ENCODE measurements at places on chromosomes 3 and 15.

DNA sequence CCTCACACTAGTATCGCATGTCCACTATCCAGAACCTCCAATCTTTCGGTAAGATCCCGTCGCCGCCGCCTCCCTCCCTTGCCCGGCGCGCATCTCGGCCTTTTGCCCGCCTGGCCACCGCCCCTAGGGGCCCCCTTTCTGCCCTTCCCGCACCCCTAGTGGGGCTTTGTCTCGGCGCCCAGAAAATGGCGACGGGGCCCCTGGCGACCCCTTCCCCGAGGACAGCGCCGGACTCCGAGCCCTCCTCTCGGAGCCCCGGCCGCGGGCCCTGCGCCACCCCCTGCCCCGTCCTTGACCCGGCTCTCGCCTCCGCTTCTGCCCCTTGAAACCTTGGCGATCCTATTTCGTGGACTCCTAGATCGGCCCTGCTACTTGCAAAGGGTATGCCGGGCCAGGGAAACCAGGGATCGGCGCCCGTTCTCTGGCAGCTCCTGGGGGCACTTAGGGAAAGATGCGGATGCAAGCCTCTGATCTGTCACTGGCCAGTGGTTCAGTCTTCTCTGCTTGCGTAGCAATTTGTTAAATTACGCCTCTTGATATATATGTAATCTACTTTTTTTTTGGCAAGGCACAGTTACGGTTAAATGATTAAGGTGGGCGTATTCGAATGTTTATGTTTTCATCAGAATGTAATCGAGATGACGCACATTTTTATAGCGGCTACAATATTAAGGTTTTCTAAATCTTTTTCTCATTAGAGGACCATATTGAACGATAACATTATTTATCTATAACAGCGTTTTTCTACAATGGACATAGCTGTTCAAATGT is 603 bp downstream of the EIF1B start:
- DNase-seq, result peak; percentile 69

DNA sequence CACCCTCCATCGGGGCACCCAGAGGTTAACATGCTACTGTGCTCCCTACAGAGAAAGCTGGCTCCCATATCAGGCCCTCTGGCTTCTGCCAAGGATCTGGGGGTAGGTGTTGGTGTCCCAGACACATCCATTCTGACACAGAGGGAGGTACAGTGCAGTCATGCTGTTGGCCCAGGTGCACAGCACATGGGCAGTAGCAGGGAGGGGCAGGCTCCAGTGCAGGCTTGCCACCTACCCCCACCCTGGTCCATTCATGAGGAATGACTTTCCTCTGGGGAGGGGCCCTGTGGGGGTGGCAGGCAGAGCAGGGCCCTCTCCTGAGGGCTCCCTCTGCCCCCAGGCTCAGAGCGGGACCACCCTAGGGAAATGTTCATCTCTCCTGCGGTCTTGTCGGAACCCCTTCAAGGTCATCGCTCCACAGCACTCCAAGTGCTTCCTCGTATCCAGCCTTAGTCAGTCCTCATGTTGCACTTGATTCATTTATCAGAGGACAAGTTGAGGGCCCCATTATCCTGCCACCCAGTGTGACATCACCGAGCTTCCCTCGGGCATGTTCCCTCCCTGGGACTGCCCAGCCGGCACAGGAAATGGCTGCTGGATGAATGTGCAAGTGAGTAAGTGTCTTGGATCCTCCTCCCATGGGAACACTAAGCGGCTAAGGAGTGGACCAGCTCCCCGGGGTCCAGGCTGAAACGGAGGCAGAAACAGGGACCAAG is 10.0 kb downstream of the DUSP7 start:
- no peak for DNase-seq

GRCh38 chr3:58062472-58062871 is 54.2 kb downstream of the FLNB start:
- peak; percentile 73 for DNase-seq

DNA sequence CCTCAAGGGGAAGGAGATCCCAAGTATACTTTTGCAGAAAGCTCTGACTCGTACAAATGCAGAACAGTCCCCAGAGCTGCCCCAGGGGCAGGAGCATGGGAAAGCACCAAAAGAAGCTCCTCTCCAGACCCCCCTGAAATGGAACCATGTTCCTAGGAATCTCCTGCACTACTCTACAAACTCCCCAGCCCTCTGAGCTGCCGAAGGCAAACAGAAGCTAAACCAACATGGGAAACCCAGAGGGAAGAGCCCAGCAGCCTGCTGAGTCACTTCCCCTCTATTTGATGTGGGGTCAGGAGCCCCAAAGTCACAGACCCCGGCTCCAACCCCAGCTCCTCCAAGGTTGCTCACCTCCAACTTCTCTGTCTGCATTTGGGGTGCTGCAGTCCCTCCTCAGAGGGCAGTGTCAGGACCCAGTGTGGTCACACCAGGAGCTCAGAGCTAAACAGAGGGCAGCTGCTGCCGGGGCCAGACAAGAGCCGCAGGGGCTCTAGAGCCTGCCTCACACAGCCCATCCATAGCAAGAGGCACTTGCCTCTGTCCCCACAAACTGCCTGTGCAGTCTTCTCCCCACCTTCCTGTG is 3.8 kb upstream of the PLXNA1 start:
- DNase-seq, result no peak

GRCh38 chr15:88012233-88012632 is 244.3 kb downstream of the NTRK3 start:
- DNase-seq, result no peak

GRCh38 chr3:68142441-68142840 is 488.0 kb upstream of the SUCLG2 start:
- no peak for DNase-seq

- DNase-seq, result no peak
Observed at GRCh38 chr3:87836026-87836425, 222.8 kb downstream of the CGGBP1 start.

GRCh38 chr3:57974796-57975388 is 33.3 kb upstream of the FLNB start:
- DNase-seq, result no peak

DNA sequence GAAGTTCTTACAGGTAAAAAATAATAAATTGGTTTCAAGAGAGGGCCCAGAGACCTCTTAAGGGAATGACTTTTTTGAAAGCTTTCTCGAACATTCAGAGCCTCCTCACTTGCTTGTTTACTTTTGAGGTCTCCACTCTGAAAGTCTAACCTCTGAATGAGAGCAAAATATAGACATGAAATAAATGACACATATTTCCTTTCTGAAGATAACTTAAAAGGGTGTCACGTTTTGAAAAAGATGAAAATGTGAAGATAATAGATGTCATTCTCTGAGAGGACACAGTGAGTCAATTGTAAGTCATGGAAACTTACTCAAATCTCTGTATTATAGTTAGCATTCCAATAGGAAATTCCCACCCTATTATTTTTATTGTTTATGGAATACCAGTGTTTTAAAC is 44.6 kb downstream of the HACD2 start:
- DNase-seq, result no peak

DNA sequence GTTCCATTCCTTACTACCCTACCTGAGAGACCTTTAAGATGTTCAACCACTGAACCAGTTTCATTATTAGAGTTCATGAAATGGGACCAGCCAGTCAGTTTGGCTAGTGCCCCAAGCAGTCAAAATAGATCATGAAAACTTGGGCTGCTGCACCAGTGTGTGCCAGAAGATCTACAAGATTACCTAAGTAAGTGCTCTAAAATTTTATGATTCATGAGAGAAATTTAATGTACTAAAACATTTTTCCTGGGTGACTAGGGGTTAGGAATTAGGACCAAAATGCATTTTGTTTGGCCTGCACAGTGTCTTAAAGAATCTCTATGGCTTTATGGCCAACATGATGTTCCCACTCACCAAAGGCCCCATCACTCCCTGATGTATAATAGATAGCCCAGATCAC is 214.7 kb downstream of the ATP8B4 start:
- DNase-seq, result no peak
